ENCODE measurements at places on chromosomes 7 and 10.

GRCh38 chr10:113169853-113170460 is 219.9 kb downstream of the TCF7L2 start:
- DNase-seq: no peak

DNA sequence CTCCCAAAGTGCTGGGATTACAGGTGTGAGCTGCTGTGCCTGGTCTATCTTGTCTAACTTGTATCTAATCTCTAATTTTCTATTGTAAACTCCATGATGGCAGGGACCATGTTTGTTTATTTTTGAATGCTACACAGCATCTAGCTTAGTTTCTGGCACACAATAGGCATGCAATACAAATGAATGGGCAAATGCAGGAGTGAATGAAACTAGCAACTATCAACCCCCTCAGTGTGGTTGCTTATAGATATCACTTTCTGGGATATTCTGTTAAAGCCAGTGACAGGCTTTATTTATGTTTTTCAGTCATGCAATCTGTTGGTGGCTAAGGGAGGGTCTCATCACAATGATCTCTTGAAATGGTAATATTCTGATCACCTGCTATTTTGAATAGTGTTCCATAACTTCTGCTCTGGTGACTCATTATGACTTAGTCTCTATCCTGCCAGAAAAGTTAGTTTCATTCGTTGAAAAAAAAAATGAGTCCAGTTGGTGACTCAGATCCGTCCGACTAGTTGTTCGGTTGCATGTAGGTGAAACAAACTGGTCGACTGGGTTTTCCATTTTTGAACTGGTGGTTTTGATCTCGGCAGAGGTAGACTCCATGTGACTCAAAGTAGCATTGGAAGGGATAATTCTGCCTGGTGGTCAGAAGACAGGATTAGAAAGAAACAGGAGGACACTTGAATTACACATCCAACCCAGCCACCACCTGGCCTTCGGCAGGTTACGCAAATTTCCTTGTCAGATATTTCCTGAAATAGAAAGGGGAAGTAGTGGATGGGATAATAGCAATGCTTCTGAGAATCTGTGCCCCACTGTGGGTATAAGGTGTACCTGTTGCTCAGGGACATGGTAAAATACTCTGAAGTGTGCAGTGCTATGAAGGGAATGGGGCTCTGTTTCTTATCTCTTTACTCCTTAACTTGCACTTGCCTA is 76.8 kb downstream of the GATA3 start:
- DNase-seq: no peak

DNA sequence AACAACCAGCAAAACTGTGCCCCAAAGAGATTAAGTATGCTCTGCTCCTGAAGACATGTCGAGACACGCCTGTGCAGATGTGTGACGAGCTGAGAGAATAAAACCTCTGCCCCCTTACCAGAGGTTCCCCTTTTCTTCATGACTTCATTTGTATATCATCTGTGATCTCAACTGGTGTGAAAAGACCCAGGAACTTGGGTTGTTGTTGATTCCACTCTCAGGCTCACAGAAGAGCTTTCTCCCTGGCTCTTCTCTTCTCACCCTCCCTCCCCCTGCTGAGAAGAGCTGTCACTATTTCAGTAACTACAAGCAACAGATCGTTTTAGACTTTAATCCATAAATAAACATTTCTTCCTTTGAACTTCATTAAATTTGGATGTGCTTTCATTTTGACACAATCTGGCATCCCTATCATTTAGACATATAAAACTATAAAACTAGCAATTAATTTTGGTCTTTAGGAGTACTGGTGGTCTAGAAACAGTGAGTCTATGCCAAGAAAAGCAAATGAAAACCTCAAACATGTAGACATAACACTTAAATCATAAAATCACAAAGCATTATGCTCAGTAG is 179.3 kb upstream of the FZD8 start:
- DNase-seq: no peak

- no peak for DNase-seq
Observed at GRCh38 chr10:123298583-123298982, 144.4 kb downstream of the BUB3 start.

DNA sequence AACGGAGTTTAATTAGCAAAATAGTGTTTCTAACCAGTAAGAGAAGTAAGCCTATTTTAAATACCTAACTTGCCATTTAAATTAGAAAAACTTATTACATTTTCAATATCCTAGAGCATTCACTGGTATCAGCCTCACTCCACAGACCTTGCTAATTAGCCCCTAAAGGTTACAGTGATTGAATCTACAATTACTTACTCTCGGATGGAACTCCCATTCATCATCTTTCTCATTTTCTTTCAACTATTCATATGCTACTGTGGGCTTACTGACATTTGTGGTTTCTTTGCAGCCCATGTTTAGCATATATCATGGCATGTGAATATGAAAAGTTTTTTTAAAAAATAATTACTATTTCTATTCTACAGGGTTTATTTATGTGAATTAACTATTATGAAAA is 86.4 kb downstream of the GPR37 start:
- no peak for DNase-seq

GRCh38 chr10:131943021-131943814 is 38.5 kb downstream of the BNIP3 start:
- DNase-seq: no peak

DNA sequence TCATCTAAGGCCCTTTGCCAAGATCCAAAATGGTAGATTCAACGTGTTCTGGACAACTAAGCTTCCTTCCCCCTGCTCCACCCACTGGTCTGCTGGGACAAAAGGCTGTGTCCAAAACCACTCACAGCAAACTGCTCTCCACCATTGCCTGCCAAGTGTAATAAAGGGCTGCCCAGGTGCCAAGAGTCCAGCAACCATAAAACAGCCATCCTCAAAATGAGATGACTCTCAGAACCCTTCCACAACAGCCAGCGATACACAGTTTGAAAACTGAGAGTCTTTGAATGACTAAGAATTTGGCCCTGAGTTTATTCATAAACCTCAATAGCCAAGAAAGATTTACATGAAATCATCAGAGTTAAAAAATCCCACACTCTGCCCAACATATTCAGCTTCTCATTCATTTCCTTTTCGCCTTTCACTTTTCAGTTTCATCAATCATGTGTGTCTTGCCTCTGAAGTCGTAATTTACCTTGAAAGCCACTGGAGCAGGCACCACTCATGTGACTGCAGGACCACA is 658.1 kb upstream of the MGMT start:
- no peak for DNase-seq

DNA sequence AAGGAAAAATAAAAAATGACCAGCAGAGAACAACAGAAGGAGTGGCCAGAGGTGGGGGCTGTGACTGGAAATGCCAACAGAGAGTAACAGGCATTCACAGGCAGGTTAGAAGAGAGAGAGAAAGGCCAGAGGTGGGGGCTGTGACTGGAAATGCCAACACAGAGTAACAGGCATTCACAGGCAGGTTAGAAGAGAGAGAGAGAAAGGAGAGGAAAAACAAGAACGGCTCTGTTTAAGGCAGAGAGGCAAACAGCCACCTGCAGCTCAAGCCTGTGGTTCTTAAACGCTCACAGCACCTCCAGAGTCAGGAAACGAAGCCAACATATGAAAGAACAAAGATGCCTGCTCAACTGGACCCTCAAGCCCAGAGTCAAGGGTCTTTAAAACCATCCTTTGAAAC is 39.5 kb upstream of the DGKI start:
- no peak for DNase-seq

DNA sequence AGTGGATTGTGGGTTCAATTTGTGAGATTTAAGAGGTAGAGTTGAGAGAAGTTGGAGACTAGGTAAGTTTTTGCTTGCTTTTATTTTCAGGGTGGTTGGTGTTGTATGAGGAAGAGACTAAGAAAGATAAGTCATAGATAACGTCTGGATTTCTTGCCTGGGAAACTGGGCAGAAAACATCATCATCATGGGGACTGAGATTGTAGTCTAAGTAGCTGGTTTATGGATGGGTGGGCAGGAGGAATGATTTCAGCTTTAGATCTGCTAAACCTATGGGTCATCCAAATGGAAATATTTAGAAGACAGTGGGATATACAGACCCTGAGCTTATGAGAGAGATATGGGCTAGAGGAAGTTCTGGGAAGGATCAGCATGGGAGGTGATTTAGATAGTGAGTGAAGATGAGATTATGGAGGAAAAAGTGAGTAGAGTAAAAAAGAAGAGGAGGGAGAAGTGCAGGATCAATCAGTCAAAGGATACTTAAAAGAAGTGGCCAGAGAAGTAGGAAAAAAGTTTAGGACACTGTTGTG is 169.8 kb downstream of the WNT2 start:
- DNase-seq: no peak

DNA sequence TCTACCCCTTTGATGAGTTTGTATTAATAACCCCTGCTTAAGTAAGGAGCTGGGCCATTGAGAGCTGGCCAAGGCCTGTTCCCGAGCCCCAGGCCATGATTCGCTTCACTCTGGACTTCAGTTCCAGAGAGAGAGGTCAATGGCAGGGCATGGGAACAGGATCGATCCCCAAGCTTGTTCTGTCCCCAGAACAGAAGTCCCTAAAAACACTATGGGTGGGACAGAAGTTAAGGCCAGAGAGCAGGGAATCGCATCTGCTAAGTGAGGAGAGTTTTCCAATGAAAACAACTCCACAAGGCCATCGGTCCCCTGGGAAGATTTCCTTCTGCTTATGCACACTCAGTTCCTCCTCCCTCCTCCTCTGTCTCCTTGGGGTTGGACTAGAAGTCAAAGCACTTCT is 159.6 kb downstream of the LSM5 start:
- no peak for DNase-seq

DNA sequence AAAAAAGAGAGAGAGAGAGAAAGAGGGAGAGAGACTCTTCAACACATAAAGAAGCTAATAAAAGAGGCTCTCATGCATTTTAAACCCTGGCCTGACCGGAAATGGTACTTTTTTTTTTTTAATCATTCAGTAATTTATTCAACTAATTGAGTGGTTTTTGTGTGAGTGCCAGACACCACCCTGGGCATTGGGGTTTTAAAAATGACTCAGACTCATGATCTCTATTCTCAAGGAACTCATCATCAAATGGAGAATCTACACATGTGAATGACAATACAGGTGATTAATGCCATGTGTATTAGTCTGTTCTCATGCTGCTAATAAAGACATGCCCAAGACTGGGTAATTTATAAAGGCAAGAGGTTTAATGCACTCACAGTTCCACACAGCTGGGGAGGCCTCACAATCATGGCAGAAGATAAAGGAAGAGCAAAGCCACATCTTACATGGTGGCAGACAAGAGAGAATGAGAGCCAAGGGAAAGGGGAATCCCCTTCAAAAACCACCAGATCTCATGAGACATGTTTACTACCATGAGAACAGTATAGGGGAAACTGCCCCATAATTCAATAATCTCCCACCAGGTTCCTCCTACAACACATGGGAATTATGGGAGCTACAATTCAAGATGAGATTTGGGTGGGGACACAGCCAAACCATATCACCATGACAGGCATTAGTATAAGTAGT is 158.5 kb upstream of the AUTS2 start:
- DNase-seq: no peak

- DNase-seq: no peak
Observed at GRCh38 chr7:64873155-64873500, 29.9 kb upstream of the ZNF273 start.

GRCh38 chr7:55296070-55296469 is 69.1 kb upstream of the LANCL2 start:
- DNase-seq: no peak

DNA sequence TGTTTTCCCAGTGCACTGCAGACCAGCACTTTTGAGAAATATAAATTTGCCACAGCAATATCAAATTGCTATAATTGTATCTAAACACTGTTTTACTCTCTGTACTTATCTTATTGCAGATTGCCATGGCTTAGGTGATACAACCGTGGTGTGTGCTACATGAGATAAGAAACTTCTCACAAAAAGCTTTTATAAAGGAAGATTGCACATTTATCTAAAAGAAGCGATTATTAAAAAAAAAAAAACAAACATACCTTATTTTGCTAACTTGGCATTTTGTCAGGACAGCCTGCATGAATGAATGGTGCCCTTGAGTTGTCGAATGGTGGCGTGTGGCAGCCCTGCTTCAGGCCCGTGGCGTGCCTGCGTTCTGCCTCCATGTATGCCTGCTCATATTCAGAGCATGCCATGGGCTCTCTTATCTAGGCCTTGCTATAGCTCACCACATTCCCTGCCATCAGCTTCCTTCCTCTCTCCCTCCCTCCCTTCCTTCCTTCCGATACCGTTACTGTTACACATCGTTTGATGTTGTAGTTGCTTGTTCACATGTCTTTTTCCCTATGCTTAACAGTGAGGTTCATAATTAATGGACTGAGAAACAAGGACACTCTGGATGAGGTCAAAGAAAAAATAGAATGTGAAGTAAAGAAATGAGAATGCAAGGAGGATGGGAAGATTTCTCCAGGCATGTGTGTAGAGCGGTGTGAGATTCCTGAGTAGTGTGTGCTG is 34.9 kb downstream of the PRKAR2B start:
- DNase-seq: no peak

DNA sequence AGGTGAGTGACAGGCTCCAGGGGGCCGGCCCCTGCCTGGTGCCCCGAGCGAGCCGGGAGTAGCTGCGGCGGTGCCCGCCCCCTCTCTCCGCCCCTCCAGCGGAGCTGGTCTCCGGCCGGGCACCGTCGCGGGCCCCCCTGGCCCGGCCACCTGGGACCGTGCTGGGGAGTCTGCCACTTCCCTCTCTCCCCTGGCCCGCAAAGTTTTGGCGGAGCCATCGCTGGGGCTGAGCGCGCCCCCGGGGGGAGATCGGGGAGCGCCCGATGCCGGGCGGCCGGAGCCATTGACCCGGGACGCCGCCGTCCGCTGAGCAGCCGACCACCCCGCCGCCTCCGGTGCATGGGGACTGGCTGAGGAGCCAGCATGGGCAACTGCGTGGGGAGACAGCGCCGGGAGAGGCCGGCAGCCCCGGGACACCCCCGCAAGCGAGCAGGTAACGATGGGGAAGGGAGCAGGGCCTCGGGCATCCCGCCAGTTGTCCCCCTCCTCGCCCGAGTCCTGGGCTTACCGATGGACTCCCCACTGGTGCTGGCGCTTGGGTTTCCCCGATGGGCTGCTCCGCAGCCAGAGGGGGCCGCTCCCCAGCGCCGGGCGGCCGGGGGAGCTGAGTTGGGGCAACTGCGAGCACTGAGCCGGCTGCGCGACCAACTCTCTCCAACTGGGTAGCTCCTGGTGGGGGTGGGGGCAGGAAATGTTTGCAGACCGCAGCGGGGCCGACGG is at the start of gene UBTD1:
TSS of gene UBTD1 (plus strand) at position 84 of the 720 bp plus-strand sequence. CDS start at position 364, 280 bp downstream.
- DNase-seq: no peak

DNA sequence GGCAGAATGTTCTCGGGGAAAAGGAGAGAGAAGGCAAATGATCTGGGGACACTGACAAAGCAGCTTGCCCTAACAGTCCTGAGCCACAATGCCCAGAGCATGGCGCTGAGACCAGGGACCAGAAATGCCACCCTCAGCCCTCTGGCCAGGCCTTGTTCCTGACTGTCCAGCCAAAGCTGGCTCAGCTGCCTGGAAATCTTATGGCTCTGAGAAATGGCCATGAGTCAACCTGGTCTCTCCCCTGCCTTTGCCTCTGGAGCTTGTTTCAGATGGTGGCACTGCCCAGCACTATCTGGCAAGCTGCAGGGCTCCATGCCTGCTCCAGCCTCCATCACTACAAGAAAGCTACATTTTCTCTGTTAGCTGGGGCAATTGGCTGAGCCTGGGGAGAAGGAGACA is 90.5 kb upstream of the PLXNA4 start:
- DNase-seq: no peak
